ENCODE measurements at places on chromosomes 12 and 14.

DNA sequence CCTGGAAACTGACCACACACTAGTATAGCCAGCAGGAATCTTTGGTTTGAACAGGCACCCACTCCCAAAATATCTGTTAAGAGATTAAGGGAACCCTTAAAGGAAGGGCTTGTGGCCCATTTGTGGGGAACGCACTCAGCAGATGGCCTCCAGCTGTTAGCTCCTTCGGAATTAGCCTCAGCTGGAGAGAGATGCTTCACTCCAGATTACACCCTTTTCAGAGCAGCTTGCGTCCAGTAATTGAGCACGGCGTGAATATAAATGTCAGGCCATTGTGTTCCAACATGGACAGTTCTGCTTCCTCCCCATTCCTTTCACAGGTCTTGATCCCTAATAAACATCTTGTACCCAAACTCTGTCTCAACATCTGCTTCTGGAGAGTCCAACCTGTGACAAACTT is 397.8 kb downstream of the SEC23A start:
- DNase-seq, result no peak

- DNase-seq, result peak; percentile 46
Measured at GRCh38 chr12:74111688-74112360, 425.8 kb upstream of the ATXN7L3B start.

GRCh38 chr12:27960821-27961220 is 11.7 kb downstream of the PTHLH start:
- no peak for DNase-seq

- no peak for DNase-seq
Measured at GRCh38 chr12:132027636-132028035, 77.9 kb downstream of the EP400 start.

- no peak for DNase-seq
Measured at GRCh38 chr14:102772781-102773570, 4.3 kb upstream of the TRAF3 start.

- DNase-seq, result no peak
Measured at GRCh38 chr12:40262657-40263056, 37.9 kb downstream of the LRRK2 start.

- DNase-seq, result no peak
Measured at GRCh38 chr12:103640831-103641230, 53.8 kb downstream of the STAB2 start.

GRCh38 chr14:94364964-94365363 is 23.4 kb downstream of the SERPINA1 start:
- DNase-seq, result no peak

DNA sequence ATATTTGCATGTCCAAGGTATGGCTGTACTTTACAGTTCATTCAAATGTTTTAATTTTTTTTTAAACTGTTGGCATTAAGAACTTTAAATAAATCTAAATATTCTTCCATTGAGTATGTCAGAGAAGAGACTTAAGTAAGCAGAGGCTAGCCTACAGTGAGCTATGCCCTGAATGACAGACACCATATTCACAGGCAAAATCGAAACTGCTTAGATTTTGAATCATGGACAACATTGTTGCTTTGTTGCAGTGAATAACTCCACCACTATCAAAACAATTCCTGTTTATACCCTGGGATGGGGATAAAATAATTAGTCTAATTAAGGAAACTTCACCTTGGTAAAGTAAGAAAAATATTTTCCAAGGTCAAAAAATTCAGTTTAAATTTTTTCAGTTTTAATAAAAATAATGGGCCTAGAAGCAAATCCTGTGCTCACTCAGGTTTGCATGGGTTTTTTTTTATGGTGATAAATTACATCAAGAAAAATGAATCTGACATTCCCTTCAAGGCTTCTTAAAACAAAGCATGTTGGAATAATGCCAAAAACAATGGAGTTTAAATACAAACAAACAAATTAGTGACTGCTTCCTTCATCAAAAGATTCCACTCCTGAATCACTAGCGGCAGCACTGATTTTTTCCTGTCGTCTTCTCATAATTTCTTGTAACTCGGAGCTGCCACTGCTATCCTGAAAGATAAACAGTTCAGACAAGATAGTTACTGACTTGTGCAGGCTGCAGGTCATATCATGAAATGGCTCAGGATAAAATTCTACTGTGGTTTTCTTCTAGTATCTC is 168.2 kb downstream of the EPS8 start:
- no peak for DNase-seq

DNA sequence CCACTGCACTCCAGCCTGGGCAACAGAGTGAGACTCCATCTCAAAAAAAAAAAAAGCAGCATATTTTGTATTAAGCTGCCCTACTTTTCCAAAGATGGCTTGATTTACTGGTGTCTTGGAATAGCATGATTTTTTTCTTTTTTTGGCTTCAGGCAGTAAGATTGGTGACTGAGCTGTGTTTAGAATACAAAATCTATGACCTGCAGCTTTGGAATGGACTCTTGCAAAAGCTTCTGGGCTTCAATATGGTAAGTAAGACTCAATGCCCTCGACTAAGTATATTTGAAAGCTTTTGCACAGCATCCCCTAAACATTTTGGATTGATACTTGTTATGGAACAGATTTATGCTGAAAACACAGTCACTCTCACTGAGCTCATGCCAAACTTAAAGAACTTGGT is 87.8 kb downstream of the KNTC1 start:
- DNase-seq, result no peak

DNA sequence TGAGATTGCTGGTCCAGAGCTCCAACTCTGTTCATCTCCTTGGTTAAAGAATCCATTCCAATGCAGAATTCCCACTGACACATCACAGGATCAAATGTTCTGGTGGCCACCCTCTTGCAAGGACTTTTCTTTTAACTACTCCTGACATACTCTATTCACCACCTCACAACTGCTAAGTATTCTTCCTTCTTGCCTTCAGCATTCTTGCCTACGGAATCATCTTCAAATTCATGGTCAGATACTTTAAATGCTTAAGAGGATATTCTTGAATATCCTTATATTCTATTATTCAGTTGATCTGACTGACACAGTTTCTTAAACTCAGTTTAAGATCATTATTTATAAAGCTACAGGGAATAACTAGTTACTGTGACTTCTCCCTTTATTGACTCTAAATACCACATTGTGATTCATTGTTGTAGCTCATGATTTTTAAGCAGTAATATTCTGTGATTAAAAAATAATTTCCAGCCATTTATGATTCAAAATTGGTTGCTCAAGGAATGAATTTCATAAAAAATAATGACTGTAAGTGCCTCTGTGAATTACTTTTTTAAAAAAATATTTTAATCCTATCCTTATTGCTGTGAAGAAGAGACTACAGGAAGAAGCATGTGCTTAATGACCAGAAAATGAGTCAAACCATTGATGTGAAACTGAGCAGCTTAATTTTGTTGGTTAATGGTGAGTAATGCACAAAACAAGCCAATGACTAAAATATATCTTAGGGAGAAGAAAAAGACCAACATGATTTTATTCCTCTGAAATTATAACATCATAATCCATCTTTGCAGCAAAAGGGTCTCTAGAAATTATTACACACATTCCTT is 207.1 kb downstream of the PIK3C2G start:
- peak; percentile 68 for DNase-seq

DNA sequence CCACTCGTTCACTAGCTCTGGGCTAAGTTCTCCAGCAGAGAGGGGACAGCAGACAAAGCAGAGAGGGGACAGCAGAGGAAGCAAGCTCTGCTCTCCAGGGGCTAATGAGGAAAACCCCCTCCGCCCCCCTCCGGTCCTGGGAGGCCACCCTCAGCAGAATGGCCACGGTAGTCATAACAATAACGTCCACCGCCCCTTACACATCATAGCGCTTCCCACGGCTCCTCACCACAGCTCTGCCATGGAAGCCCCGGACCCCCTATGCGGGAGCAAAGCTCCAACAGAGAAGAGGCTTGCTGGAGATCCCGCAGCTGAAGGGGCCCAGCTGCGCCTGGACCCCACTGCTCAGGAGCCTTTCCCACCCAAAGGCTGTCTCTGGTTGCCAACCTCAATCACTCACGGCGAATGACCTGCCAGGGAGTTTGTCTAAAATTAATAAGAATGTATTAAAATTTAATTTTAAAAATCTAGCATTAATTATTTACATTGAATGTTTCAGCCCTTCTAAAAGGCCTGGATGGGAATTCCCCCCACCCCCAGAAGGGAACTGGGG is 17.4 kb downstream of the BEGAIN start:
- DNase-seq, result no peak

DNA sequence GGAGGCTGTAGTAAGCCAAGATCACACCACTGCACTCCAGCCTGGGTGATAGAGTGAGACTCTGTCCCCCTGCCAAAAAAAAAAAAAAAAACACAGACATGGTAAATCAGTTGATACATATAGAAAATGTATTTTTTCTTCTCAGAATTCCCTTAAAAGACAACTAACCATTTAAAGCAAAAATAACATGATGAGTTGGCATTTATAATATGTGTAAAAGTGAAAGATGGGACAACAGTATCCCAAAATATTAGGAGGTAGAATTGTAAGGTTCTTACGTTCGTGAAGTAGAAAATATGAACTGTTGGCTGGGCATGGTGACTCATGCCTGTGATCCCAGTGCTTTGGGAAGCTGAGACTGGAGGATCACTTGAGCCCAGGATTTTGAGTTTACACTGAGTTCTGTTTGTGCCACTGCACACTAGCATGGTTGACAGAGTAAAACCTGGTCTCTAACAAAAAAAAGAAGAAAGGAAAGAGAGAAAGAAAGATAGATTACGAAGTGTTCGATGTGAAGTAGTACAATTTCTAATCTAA is 296.7 kb downstream of the FBXL14 start:
- no peak for DNase-seq

DNA sequence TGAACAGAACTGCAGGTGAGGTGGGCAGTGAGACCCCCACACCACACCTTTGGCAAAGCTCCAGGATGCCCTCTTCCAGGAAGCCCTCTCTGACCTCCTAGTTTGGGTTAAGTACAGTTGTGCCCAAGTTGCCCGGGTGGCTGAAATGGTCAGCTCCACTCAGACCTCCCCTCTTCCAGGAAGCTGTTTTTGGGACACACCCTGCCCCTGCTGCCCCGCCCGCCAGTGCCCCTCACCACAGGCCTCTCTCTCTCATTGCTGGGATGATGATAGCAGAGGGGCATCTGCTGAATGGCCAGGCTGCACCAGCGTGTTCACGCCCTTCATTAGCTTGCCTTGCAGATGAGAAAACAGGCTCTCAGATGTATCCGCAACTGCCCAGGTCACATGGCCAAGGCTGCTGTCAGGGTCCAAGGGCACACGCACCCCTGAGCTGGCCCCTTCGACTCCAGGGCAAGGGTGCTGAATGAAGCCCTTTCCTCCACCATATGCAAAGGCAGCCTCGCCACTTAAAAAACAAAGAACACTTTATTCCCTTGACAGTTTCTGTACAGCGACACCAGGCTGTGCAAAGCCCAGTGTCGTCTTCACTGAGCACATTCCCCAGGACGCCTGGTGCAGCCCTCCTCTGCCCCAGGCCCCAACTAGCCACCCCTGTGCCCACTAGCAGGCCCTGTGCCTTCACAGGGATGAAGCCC is 15.5 kb downstream of the SLC25A29 start:
- DNase-seq, result no peak

GRCh38 chr14:68607867-68608573 is 184.8 kb downstream of the ZFP36L1 start:
- no peak for DNase-seq

DNA sequence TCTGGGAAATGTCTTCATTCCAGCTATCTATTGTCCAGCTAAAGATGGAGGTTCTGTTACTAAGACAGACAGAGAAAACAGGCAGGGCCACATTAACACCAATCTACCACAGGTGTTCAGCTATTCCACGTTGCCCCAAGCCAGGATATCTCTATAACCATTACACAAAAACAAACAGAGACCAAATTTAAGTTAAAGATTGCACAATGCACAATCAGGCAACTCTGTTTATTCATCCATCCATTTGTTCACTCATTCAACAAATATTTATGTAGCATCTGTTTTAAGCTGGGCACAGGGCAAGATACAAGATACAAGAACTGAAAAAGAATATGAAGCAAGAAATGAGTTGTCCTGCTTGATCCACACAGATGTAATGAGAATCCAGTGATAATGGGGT is 629.0 kb downstream of the MED13L start:
- DNase-seq, result no peak

DNA sequence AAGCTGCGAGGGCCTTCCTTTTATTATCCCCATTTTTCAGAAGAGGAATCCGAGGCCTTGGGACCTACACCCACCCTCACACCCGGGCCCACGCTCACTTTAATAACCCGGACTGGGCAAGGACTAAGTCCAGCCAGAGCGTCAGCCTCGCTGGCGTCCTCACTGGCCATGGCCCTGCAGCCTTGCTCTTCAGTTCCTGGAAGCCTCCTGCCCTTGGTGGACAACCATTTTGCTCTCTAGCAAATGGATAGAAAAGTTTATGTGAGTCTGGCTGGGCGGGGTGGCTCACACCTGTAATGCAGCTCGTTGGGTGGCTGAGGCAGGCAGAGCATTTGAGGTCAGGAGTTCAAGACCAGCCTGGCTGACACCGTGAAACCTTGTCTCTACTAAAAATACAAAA is 9.8 kb downstream of the RTL1 start:
- DNase-seq, result no peak

DNA sequence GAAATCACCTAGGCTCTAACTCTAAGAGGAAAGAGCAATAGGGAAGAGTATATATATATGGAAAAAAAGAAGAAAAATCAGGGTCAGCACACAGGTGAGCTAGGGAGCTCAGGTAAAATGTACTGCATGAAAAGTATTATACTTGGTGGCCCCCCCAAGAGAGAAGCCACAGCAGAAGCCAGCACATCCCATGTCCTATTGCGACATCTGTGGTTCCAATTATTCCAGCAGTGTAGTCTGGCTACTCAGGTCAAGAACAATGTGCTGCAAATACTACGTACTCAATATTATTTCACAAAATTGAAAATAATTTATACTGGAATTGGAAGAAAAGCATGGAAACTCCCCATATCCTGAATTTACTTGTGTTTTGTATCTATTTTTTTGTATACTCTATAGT is 85.5 kb downstream of the CEP83 start:
- no peak for DNase-seq

DNA sequence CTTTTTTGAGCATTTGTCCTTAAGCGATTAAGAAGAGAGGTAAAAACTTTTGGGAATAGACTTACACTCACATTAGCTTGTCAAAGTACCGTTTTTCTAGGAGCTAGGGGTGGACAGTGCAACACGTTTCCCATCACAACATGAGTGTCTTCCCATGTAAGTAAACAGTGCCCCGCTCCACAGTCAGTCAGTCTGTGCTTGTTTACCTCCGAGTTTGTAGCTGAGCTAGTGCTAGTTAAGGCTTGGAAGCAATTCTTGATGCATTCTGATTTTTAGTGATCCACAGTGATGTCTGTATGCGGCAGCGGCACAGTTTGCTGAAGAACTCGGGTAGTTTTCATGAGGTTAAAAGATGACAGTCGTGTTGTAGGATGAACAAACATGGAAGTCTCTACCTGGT is 941 bp downstream of the ZDHHC17 start:
- DNase-seq, result peak; percentile 30

GRCh38 chr14:93538413-93538812 is 107.7 kb downstream of the UNC79 start:
- DNase-seq, result no peak
